ENCODE measurements at places on chromosomes 13 and 19.
A peak's percentile ranks its signal among the peaks of the same experiment; 100 is the strongest.

DNA sequence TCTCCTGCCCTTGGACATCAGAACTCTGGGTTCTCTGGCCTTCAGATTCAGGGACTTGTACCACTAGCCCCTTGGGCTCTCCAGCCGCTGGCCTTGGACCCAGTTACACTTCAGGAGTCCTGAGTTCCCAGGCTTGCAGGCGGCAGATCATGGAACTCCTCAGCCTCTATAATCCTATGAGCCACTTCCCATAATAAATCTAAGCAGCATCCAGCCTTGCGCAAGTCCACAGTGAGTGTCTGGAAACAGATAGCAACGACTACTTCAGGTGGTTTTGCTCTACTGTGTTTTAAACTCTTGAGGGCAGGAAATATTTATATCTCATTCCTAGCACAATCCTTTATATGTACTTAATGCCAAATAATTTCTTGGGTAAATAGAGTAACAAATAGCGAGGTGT is 92.3 kb downstream of the COL4A1 start:
- DNase-seq, result no peak

DNA sequence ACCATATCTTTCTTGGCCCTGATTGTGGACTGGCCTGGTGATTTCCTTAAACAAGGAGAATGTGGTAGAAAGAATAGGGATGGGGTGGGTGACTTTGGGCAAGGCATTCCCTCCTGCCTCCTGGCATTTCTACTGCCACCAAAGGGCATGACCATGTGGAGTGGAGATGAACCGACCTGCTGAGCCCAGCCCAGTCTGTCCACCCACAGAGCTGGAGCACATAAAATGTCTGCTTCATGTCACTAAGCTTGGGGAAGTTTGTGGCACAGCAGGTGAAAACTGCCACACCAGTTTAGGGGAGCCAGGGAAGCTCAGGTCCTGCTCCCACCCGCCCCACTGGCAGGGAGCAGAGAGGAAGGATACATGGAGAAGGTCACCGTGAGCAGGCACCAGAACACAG is 6.3 kb downstream of the TMEM161A start:
- DNase-seq, result no peak

GRCh38 chr19:50175924-50176323 is 12.8 kb upstream of the IZUMO2 start:
- DNase-seq, result no peak

DNA sequence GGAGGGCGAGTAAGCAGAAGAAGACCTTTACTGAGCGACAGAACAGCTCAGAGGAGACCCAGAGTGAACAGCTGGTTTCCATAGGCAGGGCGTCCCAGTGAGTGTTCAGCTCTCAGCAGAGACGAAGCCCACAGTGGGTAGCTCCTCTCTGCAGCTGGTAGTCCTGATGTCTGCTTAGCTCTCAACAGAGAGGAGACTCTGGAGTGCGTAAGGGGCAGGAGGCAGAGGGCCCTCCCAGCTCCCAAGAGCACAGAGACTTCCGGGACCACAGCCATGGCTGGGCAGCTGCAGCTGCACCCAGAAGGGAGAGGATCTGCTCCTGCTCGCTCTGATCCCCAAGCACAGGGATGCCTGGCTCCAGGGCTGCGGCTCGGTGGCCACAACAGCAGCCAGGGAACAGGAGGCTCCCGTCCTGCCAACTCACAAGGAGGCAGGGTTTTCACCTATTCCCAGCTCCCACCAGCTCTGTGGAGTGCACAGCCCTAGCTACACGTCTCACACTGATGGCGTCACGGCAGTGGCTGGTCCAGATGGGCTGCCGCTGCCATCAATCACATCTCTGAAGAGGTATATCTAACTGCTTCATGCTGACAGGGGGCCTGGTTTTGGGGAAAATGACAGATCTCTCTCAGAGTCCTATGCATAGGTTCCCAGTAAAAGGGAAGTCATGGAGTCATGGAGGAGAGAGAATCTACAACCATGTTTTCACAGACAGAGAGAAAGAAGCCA is 2660.1 kb upstream of the PCDH20 start:
- no peak for DNase-seq

- DNase-seq, result no peak
These were observed 11.3 kb downstream of the MYO9B start for GRCh38 chr19:17086834-17087233.

DNA sequence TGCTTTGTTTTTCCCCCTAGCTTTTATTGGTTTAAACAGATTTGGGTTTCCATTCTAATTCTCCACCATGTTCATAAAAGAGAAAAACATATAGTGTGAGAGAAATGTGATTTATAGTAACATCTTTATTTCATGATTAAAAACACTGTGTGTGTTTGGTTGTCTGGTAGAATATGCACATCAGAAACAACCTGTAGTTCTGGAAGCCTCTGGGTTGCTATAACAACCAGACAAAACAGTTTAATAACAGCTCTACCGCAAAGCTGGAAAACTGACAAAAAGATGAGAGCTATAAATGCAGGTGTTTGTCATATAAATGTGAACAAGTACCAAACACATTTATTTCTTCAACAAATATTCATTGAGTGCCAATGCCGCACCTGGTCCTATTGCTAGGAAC is 9.8 kb downstream of the KBTBD6 start:
- peak; percentile 6 for DNase-seq

DNA sequence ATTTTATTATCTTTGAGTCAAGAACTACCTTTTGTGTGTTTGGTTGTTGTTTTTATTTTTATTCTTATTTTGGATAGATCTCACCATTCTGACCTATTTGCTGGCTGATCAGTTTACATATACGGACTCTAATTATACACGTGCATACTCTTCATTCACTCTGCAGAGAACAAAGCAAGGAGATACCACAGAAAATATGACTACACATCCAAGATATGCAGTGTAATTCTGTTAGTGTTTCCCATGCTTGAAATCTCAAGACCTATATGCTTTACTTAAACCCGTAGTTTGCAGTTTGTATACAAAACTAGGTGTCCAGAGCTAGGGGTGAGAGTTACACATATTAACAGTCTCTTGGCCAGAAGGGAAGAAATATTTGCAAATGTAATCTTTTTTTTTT is 205.5 kb downstream of the DCLK1 start:
- no peak for DNase-seq

DNA sequence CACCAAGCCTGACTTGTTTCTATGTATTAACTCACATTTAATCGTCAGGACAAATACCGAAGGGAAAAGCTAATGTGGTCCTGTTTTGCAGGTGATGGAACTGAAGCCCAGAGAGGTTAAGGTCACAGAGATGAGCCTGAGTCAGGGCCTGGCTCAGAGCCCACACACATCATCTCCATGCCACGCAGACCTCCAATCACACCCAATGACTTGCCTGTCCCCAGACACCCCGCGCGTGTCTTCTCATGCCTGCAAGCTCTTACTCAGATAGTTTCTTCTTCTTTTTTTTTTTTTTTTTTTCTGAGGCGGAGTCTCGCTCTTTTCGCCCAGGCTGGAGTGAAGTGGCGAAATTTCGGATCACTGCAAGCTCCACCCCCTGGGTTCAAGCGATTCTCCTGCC is 16.4 kb downstream of the SIX5 start:
- DNase-seq, result no peak

GRCh38 chr19:38683393-38684077 is 36.1 kb downstream of the ACTN4 start:
- DNase-seq, result peak; percentile 55

DNA sequence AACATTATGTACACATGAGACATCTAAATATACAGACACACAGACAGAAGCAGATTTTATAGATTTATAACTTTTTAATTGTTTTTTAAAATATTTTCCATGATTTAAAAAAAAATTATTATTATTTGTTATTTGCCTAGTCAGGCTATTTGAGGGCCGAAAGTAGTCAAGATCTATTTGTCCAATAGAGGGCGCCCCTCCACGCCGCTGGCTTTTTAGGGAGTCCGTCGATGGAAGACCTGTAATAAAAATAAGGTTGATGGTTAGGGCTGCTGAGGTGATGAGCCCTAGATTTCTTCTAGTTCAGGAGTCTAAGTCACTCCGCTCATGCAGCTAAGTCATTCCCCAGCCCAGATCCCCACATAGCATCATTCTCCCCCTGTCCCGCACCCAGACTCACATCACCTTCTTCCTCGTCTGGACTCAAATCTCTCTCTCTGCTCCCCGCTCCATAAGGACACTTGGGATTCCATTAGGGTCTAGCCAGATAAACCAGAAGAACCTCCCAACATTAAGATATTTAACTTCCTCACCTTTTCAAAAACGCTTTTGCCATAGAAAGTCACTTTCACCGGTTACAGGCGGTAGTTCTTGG is 33.9 kb upstream of the CEACAM21 start:
- peak; percentile 82 for DNase-seq

DNA sequence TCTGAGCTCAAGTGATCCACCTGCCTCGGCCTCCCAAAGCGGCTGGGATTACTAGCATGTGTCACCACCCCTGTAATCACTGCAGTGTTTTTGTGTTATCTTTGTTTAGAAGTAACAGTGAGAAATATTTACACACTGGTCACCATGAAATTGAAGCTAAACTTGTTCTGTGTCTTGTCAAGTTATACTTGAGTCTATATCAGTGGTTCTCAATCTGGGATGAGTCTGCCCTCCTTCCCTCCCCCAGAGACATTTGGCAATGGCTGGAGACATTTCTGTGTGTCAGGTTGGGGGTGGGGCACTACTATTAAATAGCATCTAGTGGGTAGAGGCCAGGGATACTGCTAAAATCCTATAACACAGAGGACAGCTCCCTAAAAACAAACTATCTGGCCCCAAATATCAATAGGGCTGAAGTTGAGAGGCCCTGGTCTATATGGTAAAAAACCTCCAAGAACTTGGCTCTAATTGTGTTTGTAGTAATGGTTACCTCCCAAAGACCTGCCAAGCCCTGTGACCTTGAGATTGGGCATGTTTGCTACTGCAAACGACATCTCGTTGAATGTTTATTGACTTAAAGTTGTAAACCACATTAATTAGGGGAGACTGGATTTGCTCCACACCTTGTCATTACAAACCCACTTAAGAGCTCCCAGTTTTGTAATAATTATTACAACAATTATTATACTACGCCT is 6.9 kb downstream of the CTU1 start:
- no peak for DNase-seq

- DNase-seq, result no peak
These were observed 2.1 kb upstream of the CEACAM7 start for GRCh38 chr19:41689993-41690800.

- no peak for DNase-seq
These were observed 2.0 kb downstream of the MED25 start for GRCh38 chr19:49820125-49820524.

- DNase-seq, result no peak
These were observed 76.0 kb upstream of the TSC22D1 start for GRCh38 chr13:44652168-44652567.

DNA sequence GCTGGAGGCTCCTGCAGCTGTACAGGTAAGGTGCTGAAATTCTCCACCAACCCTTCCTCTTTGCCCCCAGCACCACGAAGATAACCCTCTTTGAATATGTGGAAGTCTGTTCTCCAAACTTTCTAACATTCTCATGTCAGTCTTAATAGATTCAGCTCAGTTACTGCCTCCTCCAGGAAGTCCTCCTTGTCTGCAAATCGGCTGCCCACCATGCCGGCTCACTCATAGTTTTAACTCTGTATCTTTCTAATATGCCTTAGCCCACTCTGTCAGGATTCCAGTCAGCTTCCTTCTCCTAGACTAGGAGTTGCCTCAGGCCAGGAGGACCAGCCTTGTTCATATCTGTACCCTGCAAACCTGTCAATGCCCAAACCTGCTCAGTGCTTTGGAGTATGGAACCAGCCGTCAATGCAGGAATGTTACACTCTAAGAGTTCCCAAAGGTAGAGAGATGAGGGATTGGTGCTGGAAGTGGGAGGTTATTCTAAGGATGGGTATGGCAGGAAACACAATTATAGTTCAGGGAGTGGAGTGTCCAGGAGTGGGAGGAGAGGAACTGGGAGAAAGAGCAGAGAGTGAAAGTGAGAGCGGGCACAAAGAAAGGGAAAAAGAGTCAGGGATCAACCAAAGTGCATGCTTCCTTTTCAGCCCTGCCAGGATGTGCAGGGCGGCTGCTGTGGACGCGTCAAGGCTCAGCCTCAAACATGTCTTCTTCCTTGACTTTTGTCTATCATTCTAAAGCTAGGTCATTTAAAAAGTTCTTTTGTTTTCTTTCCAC is 38.0 kb upstream of the ALOX5AP start:
- DNase-seq, result no peak

GRCh38 chr19:13670846-13671245 is 93.5 kb upstream of the MRI1 start:
- DNase-seq, result no peak

GRCh38 chr19:57171551-57172081 is 4.3 kb upstream of the DUXA start:
- peak; percentile 7 for DNase-seq

- no peak for DNase-seq
These were observed 3.1 kb upstream of the C13orf46 start for GRCh38 chr13:113976711-113977684.

DNA sequence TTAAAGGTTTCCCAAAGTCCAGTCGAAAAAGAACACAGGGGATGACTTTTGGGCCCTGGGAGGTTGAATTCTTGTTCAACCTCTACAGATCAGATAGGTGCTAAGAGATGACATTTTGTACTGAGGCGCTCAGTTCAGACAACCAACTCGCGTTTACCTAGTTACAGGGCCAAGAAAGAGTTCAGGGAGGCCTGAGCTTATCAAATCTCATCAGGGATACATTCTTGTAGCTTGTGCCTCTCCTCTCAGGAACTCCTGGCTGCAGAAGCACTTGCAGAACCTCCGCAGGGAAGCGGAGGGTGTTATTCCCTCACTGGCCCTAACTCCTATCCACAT is 825 bp downstream of the ZNF776 start:
- no peak for DNase-seq

- no peak for DNase-seq
These were observed 3.1 kb downstream of the ACTL9 start for GRCh38 chr19:8695501-8695900.

- DNase-seq, result peak; percentile 23
These were observed 63.4 kb downstream of the KCTD12 start for GRCh38 chr13:76822698-76823267.

DNA sequence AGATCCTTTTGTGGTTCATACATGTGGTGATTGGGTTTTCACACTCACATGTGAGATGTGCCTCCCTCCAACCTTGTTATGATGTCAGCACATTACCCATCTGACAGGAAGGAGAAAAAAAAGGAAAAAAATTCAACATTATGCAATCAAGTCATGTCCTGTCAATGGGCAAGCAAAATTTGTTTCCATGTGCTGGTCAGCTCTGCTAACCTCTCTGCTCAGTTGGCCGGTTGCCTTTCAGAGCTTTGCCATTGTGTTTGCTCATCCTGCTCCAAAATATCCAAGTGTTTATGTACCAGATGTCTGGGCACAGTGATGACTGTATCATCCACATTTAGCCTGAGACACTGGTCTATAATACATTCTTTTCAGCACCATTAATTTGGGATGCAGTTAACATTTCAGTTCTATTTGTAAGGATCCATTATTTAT is 27.0 kb upstream of the METTL21C start:
- DNase-seq, result no peak

- no peak for DNase-seq
These were observed 45.9 kb downstream of the SLC15A1 start for GRCh38 chr13:98706446-98707110.

DNA sequence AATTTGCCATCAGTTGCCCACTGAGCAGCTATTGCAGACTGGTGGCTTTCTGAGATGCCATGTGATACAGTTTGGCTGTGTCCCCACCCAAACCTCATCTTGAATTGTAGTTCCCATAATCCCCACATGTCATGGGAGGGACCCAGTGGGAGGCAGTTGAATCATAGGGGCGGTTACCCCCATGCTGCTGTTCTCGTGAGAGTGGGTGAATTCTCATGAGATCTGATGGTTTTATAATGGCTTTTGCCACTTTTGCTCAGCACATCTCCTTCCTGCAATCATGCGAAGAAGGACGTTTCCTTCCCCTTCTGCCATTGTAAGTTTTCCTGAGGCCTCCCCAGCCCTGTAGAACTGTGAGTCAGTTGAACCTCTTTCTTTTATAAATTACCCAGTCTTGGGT is 34.8 kb upstream of the ANKRD10 start:
- DNase-seq, result no peak
